Activated CD8-positive, alpha-beta memory T cell treated with anti-CD3 and anti-CD28 coated beads, Interleukin-2, amount 10 ng/mL, durations not matched to agents 7 days and 5 days (primary cell): ENCODE measurements at places on chromosomes 1 and 21.

DNA sequence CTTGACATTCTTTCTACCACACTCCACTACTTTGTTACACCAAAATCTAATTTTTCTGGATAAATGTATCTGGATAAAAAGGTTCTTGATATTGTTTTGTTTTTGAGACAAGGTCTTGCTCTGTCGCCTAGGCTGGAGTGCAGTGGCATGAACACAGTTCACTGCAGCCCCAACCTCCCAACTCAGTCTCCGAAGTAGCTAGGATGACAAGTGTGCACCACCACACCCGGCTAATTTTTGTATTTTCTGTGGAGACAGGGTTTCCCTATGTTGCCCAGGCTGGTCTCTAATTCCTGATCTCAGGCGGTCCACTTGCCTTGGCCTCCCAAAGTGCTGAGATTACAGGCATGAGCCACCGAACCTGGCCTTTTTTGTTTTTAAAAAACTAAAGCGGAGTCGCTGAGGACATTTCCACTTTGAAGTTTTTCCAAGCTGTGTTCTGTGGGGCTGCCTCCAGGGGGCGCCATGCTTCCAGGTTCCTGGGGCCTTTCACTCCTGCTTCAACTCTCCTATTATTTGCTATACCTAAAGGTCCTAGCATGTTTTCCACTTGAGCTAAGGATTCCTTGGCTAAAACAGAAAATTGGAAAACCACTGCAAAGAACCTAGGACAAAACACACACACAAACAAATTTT, 14.1 kb upstream of the NCMAP start:
- peak; percentile 50 for DNase-seq

DNA sequence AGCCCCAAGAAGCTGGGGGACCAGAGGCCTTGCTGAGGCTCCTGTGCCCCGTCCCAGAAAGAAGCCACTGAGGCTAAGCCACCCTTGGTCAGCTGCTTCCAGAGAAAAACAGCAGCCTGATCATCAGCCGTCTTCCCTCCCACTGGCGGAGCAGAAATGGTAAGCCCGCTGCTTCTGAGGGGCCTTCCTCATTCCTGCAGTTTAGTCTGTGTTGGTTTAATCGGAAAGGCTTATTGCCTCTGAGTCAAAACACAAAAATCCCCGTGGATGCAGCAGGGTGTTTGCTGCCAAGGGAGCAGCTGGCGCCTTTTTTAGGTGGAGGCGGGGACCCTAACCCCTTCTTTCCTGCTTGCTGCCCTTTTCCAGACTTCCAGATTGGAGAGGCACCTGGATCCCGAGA, 33.9 kb downstream of the SPSB1 start:
- no peak for DNase-seq

DNA sequence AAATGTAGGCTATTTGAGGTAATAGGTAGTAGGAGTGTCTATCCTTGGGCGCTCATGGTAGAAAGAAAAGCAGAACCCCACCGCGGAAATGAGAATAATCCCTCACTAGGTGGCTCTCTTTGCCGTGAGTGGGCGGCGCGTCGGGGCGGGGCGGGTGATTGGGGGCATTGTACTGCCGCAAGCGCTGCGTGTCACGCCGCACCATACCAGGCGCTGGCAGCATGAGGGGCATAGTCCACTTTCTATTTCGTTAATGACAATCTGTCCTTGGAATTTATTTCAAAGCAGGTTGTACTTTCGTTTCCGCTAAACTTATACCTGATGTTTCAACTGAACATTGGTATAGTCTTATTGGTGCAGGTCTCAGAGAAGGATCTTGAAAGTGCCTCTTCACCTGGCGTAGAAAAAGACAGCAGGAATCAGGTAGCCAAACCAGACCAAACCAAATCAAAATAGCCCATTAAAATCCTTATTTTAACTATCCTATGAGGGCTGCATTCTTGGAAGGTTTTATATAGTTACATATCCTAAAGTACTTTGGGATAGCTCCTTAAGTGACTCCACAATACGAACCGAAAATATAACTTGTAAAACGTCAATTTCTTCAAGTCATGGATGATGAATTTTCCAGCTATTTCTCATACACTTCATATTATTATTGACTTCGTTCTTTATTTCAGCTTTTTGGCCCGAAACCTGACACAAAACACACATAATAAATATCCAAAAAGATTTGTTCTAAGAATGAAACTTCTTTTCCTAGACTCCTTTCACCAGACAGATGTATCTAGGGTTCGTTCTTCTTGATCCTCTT, 1.9 kb upstream of the SMG7 start:
- peak; percentile 94 for DNase-seq

GRCh38 chr1:245869847-245870246, 637.2 kb downstream of the SMYD3 start:
- DNase-seq = no peak

DNA sequence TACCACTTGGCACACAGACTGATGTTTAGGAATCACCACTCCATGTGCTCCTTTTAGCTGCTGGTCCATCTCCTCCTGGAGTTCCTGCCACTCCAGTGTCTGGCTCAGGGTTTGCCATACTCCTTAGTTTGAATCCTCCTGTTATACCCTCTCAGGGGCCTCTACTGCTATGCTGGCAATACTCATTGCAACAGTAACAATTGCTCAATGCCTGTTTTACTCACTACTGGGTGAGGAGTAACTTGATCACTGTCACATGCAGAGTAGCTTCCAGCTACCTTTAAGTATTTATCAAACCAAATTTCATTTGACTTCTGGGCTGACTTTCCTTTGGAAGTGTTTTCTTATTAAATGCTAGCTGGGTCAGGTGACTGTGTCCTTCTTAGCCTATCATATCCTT, 107.2 kb upstream of the WLS start:
- DNase-seq = no peak

- no peak for DNase-seq
Observed at GRCh38 chr1:204438628-204439027, 27.0 kb upstream of the PPP1R15B start.

GRCh38 chr1:103416681-103417286, 108.7 kb upstream of the RNPC3 start:
- DNase-seq = no peak

DNA sequence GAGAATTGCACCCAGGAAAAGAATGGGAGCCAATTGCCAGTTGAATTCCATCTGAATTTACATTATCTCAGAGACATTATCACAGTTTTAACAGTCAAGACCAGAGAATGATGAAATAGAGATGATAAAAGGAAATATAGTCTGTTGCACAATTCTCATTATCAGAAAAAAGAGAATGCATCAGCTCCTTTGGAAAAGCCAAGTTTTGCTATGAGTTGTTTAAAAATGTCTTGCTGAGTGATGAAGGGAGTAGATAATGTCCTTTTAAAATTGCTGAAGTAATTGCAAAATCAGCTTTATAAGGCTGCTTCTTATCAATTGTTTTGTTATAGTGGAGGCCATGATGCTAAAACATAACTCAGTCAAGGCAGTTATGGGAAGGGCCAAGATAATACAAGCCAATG, 37.9 kb upstream of the EEIG2 start:
- no peak for DNase-seq

DNA sequence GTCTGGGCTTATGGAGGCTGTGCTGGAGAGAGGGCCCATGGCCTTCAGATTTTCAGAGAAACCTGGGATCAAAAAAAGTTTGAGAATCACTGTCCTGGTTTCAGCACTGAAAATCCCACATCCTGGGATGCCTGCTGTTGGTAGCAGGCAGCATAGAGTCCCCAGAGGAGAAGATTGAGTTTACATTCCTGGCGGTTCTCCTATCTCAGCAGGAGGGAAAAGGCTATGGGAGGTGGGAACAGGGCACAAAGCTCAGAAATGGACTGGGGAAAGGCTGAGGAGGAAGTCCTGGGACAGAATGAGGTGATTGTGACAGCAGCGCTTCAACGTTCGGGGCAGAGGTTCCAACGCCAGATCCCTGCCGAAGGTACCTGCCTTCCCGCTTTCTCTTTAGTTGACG, 103.4 kb downstream of the ETS2 start:
- DNase-seq = no peak

DNA sequence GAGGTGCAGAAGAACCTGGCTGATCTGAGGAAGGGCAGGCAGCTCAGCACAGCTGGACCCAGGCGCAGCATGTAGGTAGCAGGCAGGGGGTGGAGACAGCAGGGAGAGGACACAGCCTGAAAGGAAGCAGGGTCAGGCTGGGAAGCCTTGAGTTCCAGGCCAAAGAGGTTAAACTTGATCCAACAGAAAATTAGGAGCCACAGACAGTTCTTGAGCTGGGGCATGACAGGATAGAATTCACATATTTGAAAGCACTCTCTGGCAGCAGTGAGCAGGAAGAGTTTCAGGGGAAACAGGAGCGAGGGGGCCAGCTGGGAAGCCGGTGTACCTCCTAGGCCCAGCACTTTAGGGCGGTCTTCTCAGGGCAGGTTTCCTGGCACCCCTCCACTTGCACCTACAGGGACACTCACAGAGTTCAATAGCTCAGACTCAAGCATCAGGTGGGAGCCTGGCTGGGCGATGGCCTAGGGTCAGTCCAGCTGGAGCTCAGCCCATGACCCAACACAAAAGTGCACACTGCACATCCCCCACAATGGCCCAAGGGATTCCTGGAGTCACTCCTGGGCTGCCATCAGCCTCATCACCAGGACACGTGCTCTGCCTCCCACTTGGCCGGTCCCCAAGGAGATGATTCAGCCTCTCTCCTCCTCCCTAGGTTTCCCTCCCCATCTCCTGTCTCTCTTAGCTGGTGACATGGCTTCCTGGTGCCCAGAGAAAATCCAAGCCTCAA, 22.7 kb downstream of the MATN1 start:
- no peak for DNase-seq

DNA sequence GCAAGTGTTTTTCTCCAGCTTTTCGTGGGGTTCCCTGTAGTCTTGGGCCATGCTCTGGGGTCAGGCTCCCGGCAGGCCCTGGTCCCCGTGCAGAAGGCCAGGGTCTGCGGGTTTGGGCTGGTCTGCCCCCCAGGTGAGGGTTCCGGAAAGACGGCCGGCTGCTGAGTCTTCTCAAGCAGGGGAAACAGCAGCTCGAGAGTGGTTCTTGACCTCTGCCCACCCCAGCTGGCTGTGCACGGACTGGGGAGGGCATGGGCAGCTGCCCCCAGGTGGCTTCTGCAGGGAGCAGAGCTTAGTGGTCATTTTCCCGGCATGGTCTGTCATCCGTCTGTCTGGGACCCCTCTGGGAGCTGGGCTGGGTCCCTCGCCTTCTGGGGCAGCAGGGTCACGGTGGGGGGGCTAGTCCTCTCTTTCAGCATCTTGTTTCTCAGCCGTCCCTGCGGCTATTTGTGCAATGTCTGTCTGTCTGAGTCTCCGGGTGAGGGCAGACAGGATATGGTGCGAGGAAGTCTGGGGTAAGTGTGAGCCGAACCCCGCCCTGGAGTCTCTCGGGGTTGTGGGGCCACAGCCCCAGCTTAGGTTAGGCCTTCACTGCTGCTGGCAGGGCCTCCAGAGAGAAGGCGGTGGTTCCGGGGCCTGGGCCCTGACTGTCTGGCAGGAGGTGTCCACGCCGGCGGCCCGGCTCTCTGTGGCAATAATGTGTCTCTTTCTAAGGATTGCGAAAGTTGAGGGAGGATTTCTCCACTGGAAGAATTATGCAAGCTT, 6.1 kb downstream of the SKI start:
- peak; percentile 91 for DNase-seq

GRCh38 chr1:7657287-7658016, 113.6 kb upstream of the VAMP3 start:
- DNase-seq = no peak

- no peak for DNase-seq
Observed at GRCh38 chr21:37017951-37018679, 11.6 kb downstream of the RIPPLY3 start.

GRCh38 chr1:16175610-16176553, 20.0 kb upstream of the EPHA2 start:
- DNase-seq = no peak

GRCh38 chr1:43460988-43461693, 7.4 kb upstream of the HYI start:
- no peak for DNase-seq

- no peak for DNase-seq
Observed at GRCh38 chr1:20871419-20871818, 84.3 kb upstream of the HP1BP3 start.

DNA sequence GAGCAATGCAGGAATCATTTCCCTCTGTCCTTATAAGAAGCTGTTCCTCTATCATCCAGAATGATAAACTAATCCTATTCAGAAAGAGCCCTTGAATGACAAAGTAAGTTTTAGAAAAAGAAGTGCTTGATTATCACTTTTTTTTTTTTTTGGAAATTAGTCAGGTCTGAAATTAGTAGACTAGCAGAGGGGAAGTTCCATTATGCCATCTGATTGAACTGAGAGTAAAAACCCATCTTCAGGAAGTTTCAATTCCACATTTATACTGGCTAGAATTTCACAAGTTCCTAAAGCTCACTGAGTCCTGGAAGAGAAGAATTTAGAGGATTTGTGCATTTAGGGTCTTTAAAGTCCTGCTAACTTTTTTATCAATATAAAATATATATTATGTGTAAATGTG, 128.8 kb upstream of the COA6 start:
- no peak for DNase-seq

DNA sequence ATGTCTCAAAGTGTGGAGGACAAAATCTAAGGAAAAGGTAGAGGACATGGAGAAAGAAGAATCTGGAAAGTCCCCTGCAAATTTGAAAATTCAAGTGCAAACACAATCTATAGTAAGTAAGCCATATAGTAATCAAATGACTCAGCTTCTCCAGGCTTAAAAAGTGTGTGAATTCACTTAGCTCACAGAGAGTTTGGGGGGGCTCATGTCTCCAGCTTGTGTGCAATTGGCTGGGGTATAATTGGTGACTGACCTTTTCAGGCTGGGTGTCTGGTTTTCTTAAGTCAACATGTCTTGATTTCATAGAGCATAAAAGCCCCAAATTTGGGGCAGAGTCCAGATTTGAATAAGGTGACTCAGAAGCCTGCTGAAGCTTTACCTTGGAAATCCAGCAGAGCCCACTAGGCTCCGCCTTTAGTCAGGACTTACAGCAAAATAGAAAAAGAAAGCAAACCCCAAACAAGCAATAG, 8.6 kb downstream of the CLDN14 start:
- DNase-seq = no peak

GRCh38 chr1:20717452-20718342, at the start of gene KIF17:
TSS of gene KIF17 (minus strand) at chr1:20718007. CDS start at chr1:20717706, 301 bp downstream.
- DNase-seq = peak; percentile 59

GRCh38 chr1:222589462-222590302, at the start of gene TAF1A:
TSS of gene TAF1A (minus strand) at chr1:222589933.
- DNase-seq = peak; percentile 94

- DNase-seq = no peak
Observed at GRCh38 chr1:240538776-240539430, 73.1 kb downstream of the GREM2 start.

- DNase-seq = no peak
Observed at GRCh38 chr1:24442764-24443163, 27.2 kb downstream of the NIPAL3 start.

DNA sequence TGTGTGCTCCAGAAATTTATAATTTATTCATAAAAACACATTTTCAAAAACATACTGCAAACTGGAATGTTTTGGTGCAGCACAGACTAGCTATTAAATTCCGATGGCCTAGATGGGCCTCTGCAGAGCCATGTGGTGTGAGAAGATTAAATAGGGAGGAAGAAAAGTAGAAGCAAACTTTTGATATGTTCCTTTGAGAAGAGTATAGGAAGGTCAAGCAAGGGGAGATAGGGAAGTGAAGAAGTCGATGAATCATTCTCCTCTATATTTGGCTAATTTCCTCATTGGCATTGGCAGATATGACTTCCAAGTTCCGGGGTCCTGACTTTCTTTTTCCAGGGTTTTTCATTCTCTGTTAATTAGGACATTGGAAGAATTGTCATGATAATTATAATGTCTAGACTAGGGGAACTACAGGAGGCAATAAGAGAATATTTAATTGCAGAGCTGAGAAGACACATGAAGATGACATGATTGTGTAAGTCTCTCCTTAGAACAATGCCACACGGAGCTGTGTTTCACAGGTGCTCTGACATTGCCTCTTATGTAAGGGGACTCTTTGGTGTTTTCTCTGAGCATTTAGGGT, 19.3 kb upstream of the ZNF326 start:
- no peak for DNase-seq

GRCh38 chr1:115879977-115880376, 39.1 kb upstream of the NHLH2 start:
- no peak for DNase-seq
